ENCODE measurements at places on chromosomes 7 and 10. TPM values are rescaled to one million over a fixed set of nuclear protein-coding genes. Genes with fewer than 3 reads are reported as not detected.

The CRYGN gene
- total RNA-seq: not detected

The SLC26A3 gene
- not detected for total RNA-seq

The CNTNAP2 gene
- total RNA-seq: 0.94 TPM

The LMTK2 gene
- 25.5 TPM for total RNA-seq

The ACSM6 gene
- not detected for total RNA-seq

The SDK1 gene
- 13.5 TPM for total RNA-seq

The KIAA1549 gene
- 4.1 TPM for total RNA-seq

The GSTO2 gene
- total RNA-seq: 13.4 TPM

The SEC61A2 gene
- total RNA-seq: 4.8 TPM

DNA sequence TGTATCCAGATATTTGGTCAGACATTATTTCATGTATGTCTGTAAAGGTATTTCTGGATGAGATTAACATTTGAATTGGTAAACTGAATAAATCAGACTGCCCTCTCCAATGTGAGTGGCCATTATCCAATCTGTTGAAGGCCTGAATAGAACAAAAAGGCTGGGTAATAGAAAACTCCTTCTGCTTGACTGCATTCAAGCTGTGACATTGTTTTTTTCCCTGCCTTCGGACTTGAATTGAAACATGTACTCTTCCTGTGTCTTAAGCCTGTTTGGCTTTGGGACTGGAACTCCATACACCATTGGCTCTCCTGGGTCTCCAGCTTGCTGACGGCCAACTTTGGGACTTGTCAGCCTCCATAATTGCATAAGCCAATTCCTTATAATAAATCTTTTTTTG lies 36.0 kb upstream of the ARHGAP21 start:
- no peak for DNase-seq

DNA sequence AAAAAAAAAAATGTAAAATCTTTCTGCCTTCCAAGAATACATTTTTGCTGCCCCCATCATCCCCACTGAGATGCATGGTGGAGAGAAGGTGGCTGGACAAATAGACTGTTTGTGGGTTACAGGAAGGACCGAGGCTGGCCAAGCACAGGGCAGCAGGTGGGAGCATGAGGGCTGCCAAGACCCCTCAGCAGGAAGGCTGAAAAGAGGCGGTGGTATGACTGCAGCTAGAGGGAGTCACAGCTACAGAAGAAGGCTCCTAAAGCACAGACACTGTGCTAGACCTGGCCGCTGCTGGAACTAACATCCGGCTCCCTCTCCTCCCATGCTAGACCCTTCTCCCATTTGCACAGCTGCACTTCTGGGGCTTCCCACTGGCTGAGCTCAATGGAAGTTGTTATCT lies 289.6 kb downstream of the TCERG1L start:
- peak; percentile 10 for DNase-seq

DNA sequence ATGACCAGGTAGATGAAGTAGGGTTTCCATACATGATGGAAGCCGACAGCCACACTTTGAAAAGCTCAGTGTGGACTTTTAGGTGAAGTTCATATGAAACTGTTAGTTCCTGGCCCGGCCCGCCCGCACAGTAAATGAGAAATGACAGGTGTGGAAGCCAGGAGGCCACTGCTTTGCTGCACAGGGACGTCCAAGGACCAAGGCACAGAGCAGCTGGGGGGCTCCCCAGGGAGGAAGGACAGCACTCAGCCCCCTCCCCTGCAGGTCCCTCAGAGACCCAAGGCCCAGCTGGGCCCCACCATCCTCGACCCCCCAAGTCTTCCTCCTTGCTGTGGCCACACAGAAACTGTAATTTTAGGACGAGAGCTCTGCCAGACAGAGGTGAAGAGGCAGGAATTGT lies 219.2 kb downstream of the PTPRN2 start:
- no peak for DNase-seq

DNA sequence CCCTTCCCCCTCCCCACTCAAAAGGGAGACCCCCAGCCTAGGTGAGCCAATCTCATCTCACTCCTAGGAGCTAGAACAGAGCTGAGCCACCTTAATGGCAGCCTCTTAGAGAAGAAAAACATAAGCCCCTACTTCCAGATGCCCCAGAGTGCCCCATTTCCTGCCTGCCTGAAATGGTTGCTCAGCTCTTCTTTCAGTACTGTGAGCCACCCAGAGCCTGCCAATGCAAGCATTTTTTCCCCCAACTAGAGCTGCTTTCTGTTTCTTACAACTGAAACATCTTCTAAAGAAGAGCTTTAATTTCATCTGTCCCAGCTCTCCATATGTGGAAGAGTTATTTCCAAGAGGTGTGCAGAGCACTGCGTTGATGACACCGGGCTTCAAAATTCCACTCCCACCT lies 136.7 kb downstream of the PLPP4 start:
- DNase-seq: no peak

- no peak for DNase-seq
Observed at GRCh38 chr10:101143345-101143630, 12.2 kb downstream of the TLX1 start.

DNA sequence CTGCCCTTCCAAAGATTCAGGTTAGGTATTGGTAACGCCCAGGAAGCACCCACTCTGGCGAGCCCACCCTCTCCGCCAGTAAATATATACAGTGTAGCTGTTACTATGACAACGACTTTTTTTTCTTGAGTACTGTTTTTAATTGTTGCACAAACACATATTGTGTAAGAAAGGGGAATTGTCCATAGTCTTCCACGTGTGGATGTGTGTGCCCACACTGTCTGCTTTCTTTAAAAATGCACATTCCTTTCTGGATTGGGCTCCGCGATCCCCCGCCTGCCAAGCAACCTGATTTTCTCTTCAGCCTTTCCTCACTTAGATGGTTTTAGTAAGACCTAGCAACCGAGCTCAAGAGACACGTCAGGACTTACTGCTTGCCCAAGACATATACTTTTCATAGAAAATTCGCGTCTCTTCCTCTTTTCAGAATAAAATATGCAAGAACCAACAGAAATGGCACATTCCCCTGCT lies 247.8 kb downstream of the EBF3 start:
- DNase-seq: no peak

- no peak for DNase-seq
Observed at GRCh38 chr7:70527520-70528115, 604.3 kb upstream of the GALNT17 start.

DNA sequence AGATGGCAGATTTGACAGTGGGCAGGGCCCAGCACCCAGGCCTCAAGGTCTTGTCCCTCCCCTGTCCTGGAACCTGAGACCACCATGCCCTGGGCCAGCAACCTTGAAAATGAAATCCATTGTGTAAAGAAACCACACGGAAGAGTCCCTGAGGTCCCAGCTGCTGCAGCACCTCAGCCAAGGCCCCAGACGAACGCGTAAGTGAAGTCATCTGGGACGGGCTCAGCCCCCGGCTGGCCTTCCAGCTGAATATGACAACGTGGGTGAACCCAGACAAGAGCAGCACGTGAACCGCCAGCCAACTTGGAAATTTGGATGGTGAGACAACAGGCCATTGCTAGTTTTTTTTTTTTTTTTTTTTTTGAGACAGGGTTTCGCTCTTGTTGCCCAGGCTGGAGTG lies 70.3 kb downstream of the CYTH3 start:
- no peak for DNase-seq

GRCh38 chr7:140294454-140294853 lies 103.9 kb downstream of the SLC37A3 start:
- DNase-seq: no peak

- no peak for DNase-seq
Observed at GRCh38 chr10:24571870-24572450, 151.7 kb downstream of the ARHGAP21 start.

DNA sequence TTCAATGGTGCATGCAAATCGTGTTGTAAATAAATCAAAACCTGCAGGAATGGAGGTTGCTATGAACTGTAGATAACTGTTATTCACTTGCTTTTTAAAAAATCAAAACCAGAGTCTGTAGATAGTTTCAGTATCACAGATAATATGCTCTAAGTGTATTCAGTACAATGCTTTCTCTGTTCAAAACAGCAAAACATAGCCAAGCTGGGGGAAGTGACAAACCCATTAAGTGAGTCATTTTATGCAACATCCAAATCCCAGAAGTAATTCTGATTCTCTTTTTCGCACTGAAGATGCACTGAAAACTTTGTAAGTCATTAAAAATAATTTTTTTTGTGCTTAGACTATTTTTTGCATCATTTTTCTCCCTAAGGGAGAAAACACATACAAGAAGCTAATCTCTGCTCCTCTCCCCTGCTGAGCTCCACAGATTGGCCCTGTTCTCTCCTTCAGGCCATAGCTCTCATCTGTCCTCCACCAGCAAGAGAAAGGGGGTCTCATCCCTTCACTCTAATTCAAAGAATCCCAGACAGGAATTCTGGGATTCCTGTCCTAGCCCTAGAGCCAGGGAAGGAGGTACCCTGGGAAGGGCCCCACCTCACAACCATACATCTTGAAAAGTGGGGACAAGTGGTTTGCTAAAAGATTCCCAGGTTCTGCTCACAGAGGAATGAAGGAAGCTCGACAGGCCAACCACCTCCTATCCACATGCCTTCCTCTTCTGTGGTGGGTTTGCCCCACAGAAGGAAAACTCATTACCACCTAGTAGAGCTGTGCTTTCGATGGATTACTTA lies 4.9 kb downstream of the PRTFDC1 start:
- no peak for DNase-seq

- peak; percentile 81 for DNase-seq
Observed at GRCh38 chr10:70694418-70695141, 22.3 kb downstream of the ADAMTS14 start.

DNA sequence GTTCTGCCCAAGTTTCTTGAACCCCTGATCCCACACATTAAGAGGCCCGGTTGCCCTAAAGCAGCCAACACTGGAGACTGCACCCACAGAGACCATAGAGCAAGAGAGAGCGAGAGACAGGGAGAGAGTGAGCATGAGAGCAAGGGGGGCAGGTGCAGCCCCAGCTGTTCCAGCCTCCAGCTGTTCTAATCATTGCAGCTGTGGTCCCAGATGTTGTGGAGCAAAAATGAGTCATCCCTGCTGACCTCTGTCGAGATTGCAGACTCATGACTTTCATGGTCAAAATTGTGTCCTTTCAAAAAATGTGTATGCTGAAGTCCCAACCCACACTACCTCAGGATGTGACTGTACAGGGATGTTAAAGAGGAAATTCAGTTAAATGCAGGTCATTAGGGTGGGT lies 143.9 kb upstream of the FRMD4A start:
- DNase-seq: no peak

DNA sequence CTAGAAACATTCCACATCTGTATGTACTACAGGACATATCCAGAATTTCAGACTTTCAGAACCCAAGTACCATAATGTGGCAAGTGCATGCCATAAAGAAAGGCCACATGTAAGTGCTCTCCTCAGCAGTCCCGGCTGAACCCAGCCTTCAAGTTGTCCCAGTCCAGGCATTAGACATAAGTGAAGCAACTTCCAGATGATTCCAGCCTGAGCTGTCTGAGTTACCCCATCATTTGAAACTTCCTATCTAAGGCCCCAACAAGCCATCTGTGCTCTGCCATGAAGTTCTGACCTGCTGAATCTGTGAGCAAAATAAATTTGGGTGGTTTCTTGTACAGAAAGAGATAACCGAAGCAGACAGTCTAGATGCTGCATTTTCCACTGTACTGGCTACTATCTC lies 218.8 kb downstream of the IPMK start:
- DNase-seq: no peak

Measured in left lung (tissue), 14 donors.